Activated CD8-positive, alpha-beta memory T cell treated with anti-CD3 and anti-CD28 coated beads for 24 hours (primary cell): ENCODE measurements at places on chromosomes 5 and 9.

DNA sequence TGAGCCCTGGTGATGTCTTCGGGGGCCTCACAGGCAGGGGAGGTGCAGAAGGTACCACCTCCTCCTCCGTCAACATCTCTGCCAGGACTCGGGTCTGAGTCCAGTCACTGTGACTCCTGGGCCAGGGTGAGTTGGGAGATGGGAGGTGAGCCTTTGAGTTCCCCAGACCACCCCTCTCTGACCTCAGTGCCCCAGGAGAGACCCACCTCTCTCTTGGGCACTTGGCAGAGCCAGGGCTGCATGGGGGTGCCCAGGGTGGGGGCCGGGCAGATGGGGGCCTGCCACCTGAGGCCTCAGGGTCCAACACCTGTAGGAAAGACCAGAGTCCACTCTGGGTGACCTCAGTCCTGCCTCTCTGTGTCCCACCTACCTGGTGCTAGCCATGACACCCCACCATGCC is 6.8 kb downstream of the KIF12 start:
- DNase-seq, result no peak

GRCh38 chr5:77561965-77562364 is 69.8 kb upstream of the WDR41 start:
- no peak for DNase-seq

GRCh38 chr9:27591672-27592071 is 18.4 kb upstream of the C9orf72 start:
- no peak for DNase-seq

GRCh38 chr9:81772144-81772543 is 82.8 kb upstream of the TLE1 start:
- no peak for DNase-seq

DNA sequence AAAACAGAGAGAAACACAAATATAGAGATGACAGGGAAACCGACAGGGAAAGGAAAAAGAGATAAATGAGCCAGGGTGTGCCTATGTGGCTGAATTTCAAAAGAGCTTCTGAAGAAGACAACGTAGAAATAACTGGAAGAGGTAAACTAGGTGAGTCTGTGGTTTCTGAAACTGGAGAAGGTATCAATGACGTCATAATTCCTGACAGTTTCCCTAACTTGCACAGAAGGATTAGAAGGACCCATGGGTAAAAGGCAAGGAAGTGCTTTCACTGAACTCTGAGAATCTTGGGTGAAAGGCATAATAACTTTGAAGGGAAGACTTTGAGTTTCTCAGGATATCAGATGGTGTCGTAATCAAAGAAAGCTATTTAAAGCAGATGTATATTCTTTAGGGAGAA is 790.8 kb upstream of the NUDT12 start:
- DNase-seq, result no peak
